ENCODE measurements at places on chromosomes 11 and 22. TPM values are rescaled to one million over a fixed set of nuclear protein-coding genes. Genes with fewer than 3 reads are reported as not detected.

The OR52H1 gene
- polyA plus RNA-seq = not detected

The RIBC2 gene
- polyA plus RNA-seq = not detected

The KCTD14 gene
- 0.30 TPM for polyA plus RNA-seq

The MMP13 gene
- polyA plus RNA-seq = not detected

The LAYN gene
- polyA plus RNA-seq = not detected

The HEPN1 gene
- not detected for polyA plus RNA-seq
